ENCODE measurements at places on chromosomes 2 and 18. TPM values are rescaled to one million over a fixed set of nuclear protein-coding genes. Genes with fewer than 3 reads are reported as not detected.

Gene PLB1
- 1.3 TPM for total RNA-seq

Gene GALNT13
- total RNA-seq = not detected

Gene PMAIP1
- total RNA-seq = 2.3 TPM

DNA sequence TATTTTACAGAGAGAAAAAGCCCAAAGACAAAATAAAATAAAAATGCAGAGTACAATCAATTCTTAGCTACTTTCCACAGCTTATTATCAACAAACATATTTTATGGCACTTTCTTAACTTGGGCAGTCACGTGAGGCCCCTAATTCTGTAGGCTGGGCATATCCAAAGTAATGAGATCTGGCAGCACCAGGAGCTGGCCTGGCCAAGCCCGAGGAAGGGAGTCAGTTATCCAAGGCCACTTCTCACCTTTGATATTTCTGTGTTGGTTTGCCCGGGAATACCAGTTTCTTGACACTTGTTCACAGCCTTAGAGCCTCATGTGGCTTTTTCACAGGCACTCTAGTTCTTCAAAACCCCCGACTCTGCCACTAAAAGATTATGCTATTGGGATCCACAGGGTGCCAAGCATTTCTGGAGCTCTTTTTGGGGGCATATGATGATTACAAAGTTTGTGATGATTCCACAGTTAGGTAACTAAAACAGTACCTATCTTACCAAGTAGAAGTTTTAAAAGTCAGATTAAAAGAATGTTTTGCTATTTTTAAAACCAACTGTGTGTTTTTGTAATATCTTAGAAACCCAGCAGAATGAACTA lies 90.4 kb downstream of the MEP1B start:
- DNase-seq = no peak

DNA sequence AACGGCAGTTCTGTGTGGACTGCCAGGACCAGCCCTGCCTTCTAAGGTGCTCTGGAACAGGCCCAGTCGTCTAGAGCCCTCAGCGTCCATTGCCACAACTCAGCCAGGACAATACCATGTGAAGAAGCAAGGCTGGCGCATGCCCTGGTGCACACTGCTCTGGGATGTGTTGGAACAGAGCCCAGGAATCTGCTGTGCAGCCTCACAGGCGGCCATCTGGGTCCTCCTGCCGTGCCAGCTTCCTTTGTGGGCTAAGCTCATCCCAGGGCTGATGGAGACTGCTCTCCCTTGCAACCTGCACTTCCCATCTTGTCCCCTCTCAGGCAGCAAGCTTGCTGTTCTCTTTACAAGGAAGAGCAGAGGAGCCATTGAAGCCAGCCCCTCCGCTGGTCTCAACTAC lies 246.4 kb upstream of the PXDN start:
- peak; percentile 91 for DNase-seq

DNA sequence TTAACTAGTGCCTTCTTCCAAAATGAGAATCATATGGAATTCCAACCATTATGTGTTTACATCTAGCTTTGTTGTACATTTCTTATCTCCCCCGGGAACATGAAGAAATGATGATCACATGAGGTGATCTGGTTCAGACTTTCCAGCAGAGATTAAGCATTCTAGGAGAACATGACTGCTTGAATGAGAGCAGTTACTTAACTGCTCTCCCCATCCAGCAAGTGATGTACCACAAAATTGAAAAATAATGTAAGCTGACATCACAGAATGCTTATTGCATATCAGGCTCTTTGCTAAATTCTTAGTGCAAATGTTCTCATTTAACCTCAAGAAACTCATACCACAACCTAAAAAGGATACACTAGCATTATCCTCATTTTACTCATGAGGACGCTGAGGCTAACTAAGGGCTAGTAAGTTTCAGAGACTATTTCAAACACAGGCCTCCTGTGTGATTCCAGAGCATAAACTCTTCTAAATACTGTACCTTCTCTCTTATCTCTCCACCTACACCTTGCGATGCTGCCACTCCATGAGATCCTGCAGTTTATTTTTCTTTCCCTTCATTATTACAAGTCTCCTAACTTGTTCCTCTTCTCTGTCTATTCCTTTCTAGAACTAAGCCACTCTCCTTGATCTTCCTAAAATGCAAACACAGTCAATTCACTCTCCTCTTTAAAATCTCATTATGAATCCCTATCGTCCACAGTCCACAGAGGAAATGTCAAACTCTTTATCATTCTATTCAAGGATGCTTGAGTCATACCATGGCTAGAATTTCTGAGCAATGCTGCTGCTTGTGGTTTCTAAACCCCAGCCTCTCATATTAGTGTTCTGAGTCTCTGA lies 1224.8 kb upstream of the ZEB2 start:
- DNase-seq = no peak
